ENCODE measurements at places on chromosomes 7 and 10. TPM values are rescaled to one million over a fixed set of nuclear protein-coding genes. Genes with fewer than 3 reads are reported as not detected.
A peak's percentile ranks its signal among the peaks of the same experiment; 100 is the strongest.

DNA sequence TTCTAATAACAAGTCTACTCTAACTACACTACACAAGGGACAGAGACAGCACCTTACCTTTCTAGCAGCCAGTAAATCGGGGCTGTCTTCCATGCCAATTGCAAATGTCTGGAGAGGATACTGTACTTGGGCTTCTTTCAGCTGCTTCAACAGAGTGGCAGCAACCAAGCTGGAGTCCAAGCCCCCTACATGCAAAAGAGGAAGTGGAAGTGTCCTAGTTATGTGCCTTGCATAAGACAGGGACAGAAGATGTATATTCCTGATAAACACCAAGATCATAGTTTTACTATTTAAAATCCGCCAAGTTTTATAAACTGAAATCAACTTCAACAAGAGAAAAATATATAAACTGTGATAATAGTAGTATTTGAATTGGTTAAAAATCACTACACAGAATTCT, 14.0 kb downstream of the ASNS start:
- no peak for DNase-seq

DNA sequence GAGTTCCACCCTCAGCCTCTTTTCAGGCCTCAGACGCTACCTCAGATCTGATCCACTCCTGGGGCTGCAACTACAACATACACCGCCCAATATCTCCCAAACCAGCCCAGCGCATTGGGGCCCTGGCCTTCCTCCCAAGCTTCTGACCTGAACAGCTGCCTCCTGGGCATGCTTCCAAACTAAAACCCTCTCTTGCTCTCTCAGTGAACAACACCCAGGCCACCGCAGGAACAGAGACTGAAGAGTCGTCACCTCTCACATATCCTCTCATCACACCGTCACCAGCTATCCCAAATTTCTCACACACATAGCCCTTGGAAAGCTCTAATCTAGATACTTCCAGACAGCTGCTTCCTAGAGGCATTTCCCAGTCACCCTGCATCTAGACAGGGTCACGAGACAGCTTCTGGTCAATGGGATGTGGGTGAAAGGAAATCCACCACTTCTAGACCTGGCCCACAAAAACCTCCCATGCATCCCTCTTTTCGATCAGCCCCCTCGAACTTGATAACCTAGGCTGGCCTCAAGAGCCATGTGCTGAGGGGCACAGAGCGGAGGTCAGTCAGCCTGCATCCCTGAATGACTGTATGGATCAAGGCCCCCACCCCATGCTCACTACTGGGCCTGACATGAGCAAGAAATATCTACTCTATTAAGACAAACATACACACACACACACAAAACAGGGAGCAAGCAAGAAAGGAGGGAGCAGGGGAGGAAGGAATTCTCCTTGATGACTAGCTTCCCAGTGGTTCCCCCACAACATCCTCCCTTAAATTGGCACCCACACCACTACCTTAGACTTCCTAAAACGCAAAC, 1.8 kb downstream of the PARP12 start:
- no peak for DNase-seq

DNA sequence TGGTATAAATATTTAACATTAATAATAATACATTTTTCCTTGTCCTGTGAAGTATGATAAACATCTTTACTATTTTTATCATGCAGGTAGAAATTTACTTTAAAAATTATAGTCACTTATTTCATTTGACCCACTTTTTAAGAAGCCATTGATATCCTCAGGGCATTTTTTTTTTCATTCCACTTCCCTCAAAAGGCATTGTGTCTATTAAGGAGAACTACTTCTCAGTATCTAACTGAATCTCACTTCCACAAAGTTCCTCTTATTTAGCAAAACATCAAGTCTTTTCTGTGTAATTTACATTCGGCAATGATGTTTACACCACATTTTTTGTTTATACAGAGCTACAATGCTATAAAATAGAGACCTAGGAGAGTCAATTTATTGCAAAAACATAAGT, 388.2 kb upstream of the AKR1E2 start:
- no peak for DNase-seq

GRCh38 chr7:3494947-3495346, 193.9 kb downstream of the SDK1 start:
- peak; percentile 57 for DNase-seq

CYP2C9 gene
- total RNA-seq = not detected

DNA sequence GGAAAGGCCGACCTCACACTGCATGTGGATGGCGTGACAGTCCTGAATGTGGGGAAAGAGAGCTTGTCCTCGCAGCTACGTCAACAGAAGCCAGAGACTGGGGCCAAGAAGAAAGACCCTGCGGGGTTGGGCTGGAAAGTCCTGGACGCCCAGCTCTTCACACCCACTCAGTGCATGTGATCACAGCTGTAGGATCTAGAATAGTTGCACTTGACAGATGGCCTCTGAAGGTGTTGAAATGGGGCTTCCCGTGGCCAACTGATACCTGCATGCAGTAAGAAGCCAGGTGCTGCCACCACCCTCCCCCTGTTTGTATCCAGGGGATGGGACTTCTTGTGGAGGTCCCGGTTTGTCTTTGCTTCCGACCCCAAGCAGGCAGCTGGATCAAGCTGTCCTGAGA, 34.1 kb upstream of the OCM2 start:
- no peak for DNase-seq

TMEM225B gene
- total RNA-seq = 0.98 TPM

DNA sequence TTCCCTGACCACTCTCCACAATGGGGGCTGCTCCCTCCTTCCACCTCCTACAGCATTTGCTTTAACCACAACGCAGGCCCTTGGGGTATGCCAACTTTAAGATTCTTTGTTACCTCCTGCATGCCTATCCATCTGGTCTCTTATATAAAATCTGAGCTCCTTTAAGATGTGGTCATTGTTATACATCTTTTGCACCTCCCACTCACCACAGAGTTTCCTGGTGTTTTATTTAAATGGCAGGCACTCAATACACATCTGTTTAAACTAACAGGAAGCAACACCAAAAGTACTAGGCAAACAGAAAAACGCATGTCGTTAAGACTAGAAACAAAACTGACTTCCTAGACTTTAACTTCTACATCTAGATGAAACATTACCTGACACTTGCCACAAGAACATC, 36.3 kb downstream of the SLC25A13 start:
- DNase-seq = peak; percentile 39

GRCh38 chr10:62772186-62772974, 32.1 kb upstream of the ADO start:
- DNase-seq = no peak

GRCh38 chr7:137904833-137905232, 58.1 kb upstream of the DGKI start:
- no peak for DNase-seq

OR6V1 gene
- not detected for total RNA-seq

DNA sequence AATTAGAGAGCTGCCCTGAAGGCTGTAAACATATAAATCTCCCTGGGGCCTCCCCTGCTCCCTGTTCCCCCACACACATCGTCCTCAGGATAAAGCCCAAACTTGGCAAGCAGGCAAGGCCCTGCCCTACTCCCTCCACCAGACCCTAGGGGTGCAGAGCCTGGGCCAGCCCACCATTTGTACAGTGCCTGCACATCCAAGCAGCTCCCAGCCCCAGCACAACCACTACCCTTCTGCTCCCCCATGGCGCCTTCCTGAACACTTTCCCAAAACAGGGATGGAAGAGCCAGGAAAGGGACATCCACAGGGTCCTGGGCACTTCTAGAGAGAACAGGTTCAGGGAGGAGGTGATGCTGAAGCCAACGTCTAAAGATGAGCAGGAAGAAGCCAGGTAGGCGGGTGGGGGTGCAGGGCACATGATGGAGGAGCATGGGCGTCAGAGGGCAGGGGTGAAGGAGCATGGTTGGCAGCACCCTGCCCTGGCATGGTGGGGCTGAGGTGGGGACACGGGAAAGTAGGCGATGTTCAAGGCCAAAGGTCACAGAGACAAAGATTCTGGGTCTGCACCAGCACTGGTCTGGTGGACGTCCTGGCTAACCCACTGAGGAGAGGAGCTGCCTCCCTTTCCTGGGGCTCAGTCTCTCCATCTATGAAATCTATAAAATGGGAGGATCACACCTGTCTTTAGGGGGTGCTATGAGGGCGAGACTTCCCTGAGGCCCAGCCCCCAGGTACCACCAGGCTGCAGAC, 140.6 kb downstream of the ARHGAP22 start:
- no peak for DNase-seq

DNA sequence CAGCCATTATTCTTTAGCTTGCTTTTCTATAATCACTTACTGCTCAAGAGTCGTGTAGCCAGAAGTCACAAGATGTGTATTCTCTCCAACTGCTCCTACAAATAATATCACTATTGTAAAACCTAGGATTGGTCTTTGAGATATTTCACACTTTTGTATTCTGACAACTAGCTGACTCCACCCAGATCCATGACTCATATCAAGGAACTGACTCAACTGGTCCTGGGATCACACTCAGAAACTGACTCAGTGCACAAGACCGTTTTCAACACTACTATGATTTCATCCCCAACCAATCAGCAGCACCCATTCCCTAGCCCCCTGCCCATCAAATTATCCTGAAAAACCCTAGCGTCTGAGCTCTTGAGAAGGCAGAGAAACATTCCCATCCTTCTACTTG, 56.5 kb upstream of the ORC5 start:
- no peak for DNase-seq

DYNC1I1 gene
- total RNA-seq = not detected

SAMD9 gene
- 2.9 TPM for total RNA-seq

GRCh38 chr7:2936301-2936700, 92.2 kb upstream of the GNA12 start:
- no peak for DNase-seq

LEP gene
- not detected for total RNA-seq

DNA sequence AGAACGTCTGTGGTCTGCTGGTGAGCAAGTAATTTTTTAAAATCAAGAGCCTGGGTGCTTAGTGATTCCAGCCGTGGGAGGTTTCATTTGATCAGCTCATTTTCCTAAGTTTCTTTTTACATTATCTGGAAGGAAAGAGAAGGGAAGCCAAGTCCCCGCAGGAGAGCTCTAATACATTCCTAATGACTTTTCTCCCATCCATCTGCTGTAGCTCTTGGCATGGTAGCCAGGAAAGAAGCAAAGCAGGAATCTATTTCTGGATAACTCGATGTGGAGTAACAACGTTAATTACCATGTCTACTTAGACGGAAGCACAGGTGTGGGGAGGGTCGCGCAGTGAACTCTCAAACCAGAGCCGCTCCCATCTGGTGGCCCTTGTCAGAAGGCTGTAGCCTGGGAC, 121.9 kb downstream of the PAXIP1 start:
- DNase-seq = no peak

ALOX5 gene
- total RNA-seq = 0.14 TPM

DNA sequence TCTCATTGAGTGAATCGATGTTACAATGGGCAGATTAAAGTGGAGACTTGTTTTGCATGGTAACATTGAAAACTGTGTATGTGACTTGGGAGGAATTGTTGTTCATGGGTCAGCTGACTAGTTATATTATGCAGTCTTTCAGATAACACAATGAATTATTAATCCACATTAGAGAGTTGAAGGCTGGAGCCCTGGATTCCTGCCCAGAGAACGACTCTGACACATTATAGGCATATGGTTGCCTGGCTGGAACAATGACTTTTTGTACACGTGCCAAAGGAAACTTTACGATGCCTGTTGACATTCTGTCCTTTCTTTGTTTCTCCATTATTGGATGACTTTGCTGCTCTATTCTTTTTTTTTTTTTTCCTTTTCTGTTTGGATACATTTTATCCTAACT, 52.3 kb upstream of the TMEM229A start:
- no peak for DNase-seq

KIF11 gene
- 43.4 TPM for total RNA-seq

DNA sequence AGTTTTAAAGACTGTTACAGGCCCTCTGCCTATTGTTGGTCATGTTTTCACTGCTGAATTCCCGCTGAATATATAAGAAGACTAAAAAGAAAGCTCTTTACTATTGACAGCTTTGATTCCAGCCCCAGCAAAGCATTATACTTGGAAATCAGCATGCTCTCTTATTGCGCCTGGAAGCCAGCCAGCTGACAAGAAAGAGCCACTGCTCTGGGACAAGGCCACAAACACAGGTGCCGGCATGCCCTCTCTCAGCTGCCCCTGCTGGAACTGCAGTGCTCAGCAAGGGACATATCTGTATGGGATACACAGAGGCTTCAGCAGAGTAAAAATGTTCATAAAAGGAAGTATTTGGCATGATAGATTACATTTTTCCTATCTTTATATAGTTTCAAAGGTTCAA, 523.9 kb downstream of the ADRA2A start:
- no peak for DNase-seq

DNA sequence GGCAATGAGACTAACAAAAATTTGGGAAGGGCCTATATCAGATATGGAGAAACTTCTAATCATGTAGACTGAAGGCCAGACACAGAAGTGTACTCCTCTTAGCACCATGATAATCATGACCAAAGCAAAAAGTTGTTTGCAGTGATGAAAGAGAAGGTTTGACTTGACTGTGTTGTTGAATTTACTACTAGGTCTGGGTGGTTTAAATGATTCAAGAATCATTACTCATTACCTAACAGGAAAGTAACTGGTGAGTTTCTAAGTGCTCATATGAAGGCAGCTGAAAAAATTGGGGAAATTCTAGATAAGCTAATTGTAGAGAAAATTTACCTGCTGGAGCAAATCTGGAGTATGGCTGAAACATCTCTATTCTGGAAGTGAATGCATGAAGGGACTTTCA, 451.5 kb upstream of the SORCS1 start:
- no peak for DNase-seq

SPDYE2 gene
- total RNA-seq = not detected

HOXA6 gene
- not detected for total RNA-seq

- no peak for DNase-seq
Observed at GRCh38 chr7:26328498-26329390, 37.1 kb downstream of the SNX10 start.

DNA sequence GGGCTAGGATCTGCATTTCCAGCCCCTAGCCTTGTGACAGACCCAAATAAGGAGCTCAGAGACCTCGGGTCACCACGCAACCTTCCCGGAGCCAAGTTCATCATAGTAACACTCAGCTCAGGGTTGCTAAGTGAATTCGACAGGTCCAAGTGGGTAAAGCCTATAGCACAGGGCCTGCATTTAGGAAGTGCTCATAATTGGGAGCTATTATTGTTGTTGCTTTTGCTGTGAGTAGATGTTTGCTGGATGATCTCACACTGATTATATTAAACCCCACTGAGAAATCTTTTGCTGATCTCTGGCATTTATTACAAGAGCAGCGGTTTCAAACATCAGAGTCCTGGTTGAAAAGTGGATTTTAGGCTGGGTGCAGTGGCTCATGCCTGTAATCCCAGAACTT, 20.3 kb upstream of the SAR1A start:
- DNase-seq = no peak

GRCh38 chr10:52347327-52347667, 33.2 kb downstream of the DKK1 start:
- no peak for DNase-seq

GBF1 gene
- total RNA-seq = 32.1 TPM

- no peak for DNase-seq
Observed at GRCh38 chr7:130149281-130150139, 55.7 kb downstream of the TMEM209 start.

- no peak for DNase-seq
Observed at GRCh38 chr7:80185571-80185970, 50.9 kb downstream of the GNAI1 start.

All from activated naive CD4-positive, alpha-beta T cell treated with anti-CD3 and anti-CD28 coated beads for 36 hours (primary cell).